ENCODE measurements at places on chromosomes 5 and 9.

DNA sequence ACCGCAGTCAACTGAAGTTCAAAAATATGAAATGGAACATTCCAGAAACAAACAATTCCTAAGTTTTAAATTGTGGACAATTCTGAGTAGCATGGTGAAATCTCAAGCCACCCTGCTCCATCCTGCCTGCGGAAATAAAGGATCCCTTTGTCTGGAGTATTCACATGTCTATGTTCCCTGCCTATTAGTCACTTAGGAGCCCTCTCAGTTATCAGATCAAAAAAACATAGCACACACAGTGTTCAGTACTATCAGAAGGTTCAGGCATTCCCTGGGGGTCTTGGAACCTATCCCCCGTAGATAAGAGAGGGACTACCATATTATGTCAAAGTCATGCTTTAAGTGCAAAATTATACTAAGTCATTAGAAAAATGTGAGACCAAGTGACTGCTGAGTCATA is 300.8 kb downstream of the SEMA5A start:
- DNase-seq: no peak

DNA sequence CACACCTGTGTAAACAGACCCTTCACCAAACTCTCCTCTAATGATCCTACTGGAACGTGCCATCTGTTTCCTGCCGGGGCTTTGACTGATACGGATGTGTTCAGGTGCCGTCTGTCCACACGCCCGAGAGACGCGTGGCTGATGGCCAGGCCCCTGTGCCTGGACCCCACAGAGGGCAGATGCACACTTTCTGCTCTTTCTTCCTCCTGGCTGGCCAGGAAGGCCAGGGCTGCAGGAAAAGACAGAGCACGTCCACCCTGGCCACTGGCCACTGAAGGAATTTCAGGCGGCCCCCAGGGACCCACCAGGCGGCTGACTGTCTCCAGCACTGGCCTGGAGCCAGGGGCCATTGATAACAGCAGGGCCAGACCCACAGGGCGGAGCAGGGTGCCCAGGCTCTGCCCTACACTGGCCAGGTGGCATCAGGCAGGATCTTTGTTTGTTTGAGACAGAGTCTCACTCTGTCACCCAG is 3.6 kb upstream of the ENG start:
- DNase-seq: no peak

GRCh38 chr5:22023784-22024183 is 829.4 kb downstream of the CDH12 start:
- DNase-seq: no peak

DNA sequence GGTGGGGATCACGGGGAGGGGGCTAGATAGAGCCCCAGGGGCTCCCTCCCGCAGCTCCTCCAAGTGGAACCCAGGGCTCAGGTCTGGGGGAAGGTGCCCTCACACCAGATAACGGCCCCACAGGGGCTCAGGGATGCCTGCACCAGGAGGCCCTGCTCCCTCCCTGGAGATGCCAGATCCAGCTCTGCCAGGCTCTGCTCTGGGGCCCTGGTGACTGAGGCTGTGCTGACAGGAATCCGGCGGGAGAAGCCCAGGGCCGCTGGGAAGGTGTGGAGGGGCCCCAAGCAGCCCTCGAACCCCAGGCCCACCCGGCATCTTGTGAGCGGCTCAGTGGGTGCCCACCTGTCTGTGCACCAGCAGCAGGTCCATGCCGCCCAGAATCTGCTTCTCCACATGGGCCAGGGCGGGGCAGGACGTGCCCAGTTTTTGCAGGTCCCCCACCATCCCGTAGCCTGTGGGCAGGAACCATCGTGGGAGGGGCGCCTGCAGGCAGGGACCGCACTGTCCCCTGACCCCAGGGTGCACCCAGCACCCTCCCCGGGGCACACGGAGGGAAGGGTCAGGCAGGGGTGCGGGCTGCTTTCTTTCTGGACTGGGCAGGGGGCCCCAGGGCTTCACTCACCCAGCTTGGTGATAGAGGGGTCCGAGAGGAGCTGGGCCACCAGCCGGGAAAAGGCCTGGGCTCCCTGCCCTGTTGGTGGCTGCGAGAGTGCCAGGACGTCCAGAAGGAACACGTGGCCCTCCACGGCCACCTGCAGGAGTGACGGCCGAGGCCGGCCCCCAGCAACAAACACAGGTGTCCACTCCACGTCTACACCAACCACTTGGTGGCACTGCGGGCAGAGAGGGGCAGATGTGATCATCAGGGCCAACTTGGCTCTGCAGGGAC is 48.9 kb upstream of the NRARP start:
- DNase-seq: no peak

DNA sequence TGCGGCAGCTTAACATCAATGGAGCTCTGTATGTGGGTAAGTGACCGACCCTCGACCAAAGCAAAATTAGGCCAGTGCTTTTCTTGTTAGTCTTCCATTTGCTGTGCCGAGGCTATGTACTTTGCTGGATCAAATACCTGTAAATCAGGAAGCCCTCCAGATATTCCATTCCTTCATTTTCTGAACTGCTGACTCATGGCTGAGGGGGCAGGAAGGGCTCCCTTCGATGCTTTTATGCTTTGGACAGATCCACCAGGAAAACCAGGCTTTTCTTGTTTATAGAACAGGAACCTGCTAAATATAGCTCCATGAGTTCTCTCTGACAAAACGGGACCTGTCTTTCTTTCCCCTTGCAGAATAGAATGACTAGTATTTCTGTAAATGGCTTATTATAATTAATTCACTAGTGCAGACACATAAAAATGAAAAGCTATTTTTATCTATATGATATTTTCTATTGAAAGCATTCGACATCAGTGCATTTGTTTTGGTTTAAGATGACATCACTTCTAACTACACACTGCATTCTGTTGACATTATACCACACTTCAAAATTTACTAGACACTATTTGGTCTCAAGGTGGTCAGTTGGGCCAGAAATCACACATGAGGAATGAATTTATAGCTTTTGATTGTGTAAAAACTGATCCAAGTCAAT is 93.3 kb downstream of the LIFR start:
- no peak for DNase-seq

DNA sequence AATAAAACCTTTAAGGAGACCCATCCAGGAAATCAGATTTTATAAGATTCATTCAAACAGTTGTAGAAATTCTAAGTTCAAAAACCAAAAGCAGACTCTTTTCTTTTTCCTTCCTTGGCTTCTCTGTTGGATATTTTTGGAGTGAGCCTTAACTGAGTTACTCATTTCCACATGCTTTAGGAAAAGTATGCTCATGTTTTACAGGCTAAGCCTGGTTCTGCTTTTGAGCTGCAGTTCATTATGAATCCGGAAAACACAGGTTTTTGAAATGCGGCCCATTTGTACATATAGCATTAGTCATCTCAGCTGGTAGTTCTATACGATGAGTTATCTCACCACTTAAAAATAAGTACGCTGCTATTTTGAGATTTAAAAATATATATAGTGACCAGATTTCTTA is 156.6 kb upstream of the DMRT1 start:
- no peak for DNase-seq

- DNase-seq: no peak
These were observed 23.3 kb downstream of the SPRY4 start for GRCh38 chr5:142301540-142301939.

GRCh38 chr5:78300464-78301045 is 6.1 kb upstream of the AP3B1 start:
- no peak for DNase-seq

DNA sequence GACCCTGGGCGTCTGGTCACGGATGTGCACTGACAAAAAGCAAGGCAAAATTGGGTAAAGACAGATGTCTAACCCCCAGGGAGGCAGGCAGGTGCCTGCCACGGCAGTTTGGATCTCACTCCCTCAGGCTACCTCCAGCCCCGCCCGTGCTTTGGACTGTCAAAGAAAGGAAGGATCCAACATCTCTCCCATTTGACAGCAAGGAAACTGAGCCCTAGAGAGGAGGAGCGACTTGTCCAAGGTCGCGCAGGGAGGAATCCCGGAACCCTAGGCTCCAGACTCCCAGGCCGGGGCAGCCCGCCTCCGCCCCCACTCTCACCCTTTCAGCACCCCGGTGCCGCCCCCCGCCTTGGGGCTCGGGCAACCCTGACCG is 376 bp downstream of the GOLGA1 start:
- no peak for DNase-seq

DNA sequence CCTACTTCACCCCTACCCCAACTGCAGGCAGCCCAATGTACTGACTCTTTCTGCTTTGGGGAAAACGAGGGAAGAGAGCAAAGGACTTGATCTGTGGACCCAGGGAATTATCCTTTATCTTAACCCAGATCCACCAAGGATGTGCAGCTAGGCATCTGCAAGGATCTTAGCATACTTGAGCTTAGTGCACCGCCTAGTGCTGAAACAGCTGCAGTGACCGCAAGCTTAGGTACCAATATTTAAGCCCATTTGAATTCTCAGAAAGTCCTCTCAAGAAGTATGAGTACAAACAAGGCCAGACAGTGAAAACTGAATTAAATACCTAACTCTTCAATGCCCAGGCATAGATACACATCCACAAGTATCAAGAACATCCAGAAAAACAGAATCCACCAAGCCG is 576.7 kb upstream of the ADAMTS16 start:
- no peak for DNase-seq

DNA sequence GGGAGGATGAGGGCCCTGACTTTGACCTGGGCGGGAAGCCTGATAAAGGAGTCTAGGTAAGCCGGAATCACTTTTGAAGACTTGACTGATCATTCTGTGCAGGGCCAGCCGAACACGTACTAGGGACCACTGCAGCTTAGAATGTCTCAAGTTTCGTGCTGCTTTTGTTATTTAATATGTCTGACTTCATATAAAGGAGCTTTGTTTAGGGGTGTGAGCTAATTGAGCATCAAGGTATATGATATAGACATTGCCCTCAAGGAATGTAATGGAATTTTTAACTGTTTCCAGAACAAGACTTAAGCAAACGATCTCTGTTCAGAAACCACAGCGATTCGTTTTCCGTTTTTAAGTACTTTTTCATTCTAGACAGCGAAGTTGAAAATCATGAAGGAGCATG is 173.0 kb downstream of the SEMA6A start:
- DNase-seq: no peak

GRCh38 chr5:74079971-74080556 is 454.1 kb downstream of the ARHGEF28 start:
- DNase-seq: no peak

- no peak for DNase-seq
These were observed 14.9 kb upstream of the SCAMP1 start for GRCh38 chr5:78345485-78345884.

DNA sequence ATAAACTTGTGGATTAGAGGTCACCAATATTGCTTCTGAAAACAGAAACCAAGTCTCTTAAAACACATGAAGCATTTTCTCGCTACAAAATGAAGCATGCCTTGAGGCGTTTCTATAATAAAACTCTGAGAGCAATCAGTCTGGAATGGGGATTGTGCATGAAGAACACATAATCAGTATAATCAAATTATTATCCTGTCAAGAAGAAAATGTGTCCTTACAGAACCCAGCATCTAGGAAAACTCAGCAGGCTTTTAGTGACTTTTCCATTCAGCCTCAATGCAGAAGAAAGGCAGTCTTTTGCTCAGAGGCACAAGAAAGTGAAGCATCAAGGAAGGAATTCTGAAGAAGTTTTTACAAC is 121.9 kb downstream of the CDH18 start:
- no peak for DNase-seq

DNA sequence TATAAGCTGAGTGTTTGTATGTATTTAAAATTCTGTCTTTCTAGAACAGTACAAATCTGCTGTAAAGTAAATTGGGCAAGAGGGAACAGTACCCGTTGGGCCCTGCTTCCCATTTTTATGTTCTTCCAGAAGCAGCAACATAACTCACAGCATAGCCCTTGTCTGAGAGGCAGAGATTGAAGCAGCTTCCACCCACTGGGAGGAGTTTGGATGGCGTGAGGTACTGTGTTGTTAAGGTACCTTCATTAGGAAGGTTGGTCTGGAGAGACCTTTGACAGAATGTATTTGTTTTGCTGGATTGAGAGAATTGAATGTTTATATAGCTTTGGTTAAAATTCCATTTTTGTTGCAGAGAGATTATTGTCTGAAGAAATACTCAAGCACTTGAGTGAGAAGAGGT is 24.8 kb downstream of the RAI14 start:
- no peak for DNase-seq

GRCh38 chr5:78983601-78984438 is 1.3 kb downstream of the ARSB start:
- DNase-seq: no peak

DNA sequence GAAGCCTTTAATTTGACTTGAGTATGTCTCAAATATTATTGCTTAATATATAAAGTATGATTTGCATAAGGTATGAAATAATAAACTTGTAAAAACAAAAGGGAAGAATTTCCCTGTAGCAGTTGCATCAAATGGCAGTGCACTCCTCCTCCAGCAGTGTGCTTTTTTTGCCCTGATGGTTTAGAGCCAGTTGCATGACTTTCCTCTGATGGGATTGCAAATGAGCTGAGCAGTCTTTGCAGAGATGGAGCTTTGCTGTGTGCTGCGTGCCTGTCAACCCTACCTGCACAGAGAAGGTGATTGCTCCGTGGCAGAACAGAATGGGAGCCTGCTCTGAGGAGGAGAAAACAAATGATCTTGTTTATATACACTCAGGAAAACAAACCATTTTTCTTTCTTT is 22.7 kb upstream of the CATSPER3 start:
- no peak for DNase-seq

GRCh38 chr5:180352116-180353047 is 754 bp downstream of the GFPT2 start:
- no peak for DNase-seq

GRCh38 chr9:104872656-104873488 is 55.1 kb downstream of the ABCA1 start:
- DNase-seq: no peak

GRCh38 chr9:96661711-96662110 is 6.6 kb upstream of the PRXL2C start:
- no peak for DNase-seq

DNA sequence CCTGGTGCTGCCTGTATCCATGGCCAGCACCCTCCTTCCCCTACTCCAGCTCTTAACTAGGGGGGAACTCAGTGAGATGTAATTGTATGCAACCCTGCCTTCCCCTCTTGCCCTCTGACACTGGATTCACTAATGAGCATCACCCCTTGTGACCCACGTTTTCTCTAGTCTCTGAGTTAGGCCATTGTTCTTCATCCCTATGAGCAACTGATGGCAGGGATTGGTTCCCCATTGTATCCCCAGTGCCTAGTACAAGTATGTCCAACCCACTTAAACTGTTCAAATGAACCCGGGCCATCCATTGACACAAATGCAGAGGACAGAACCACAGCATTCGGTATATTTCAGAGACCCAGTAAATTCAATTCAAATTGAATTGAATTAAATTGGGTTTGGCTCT is 77.6 kb upstream of the ASTN2 start:
- no peak for DNase-seq

Measured in activated CD4-positive, alpha-beta T cell treated with anti-CD3 and anti-CD28 coated beads, Interleukin-2, Interleukin-4, amounts not matched to agents 100 ng/mL and 50 ng/mL, durations not matched to agents 16 hours and 8 hours (primary cell).